ENCODE measurements at places on chromosomes 1 and 21.
A peak's percentile ranks its signal among the peaks of the same experiment; 100 is the strongest.

DNA sequence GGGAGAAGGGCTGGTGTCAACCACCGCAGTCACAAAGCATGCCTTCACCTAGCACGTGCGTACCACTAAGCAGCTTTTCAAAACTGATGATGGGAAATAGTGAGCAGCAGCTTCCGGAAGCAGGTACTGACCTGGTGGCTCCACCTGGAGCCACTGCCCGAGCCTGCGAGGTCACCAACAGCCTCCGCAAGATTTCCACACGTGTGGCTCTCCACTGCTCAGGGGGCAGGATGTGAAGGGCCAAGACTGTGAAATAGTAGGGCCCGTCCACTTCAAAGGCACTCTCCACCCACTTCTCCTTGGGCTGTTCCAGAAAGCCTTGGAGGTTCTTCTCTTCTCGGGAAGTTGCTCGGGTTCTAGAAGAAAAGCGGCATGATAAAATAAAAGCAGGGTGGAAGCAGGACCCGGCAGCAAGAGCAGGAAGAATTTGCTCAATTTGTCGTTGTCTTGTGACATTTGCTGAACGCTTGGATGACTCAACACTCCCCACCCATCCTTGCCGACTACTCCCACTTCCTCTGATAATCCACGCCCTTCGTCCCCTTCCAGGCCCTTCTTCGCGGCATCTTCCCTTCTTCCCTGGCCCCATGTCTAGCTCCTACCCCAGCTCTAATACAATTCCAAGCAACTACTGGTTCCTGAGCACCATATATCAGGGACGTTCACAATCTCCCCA lies 124.9 kb upstream of the IFFO2 start:
- no peak for DNase-seq

DNA sequence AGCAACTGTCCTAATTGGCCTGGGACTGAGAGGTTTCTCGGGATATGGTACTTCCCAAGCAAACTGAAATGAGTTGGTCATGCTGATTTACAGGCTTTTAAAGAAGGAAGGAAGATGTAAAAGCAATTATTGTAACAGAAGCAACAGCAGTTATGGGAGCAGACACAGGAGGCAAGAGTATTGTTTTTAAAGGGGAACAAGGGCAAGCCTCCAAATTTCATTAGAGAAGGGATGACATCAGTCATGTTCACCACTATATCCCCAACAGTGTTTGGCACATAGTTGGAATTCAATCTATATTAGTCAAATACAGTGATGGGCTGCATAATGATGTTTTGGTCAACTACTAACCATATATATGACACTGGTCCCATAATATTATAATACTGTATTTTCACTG lies 46.0 kb upstream of the JUN start:
- DNase-seq = no peak

- DNase-seq = no peak
Measured at GRCh38 chr1:36511804-36512798, 29.4 kb upstream of the CSF3R start.

DNA sequence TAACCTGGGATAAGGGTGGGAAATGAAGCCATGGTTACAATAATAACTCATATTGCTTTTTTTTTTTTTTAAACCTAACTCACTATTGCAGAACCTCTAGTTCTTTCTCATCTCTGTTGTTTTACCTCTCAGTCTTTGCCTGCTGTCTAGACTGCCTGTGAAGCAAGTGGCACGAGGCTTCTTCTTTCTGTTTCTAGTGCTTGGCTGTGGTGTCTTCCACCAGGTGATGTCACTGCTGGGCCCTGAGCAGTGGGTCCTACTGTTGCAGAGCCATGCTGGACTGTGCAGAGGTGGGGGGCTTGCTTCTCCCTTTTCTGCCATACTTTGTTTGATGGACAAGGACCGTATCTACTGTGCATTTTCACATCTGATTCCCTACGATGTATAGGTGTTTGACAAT lies 51.7 kb downstream of the ZNF326 start:
- no peak for DNase-seq

- no peak for DNase-seq
Measured at GRCh38 chr1:227726924-227727599, 8.0 kb downstream of the JMJD4 start.

DNA sequence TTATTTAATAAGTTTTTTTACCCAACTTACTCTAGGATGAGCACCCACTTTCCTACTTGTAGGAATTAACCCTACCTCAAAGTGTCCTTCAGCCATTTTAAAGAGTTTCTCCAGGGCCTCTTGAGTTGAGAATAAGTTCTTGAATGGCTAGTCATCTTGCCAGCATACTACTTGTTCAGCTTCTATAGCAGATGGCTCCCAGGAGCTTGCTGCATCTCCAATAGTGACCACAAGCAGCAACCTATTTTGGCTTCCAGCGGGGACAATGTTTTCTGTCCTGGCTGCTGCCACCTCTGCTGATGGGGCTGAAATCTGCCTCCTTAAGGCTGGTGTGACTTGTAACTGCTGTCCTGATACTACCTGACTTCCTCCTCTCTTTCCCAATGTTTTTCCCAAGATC lies 20.8 kb upstream of the PIK3R3 start:
- no peak for DNase-seq

DNA sequence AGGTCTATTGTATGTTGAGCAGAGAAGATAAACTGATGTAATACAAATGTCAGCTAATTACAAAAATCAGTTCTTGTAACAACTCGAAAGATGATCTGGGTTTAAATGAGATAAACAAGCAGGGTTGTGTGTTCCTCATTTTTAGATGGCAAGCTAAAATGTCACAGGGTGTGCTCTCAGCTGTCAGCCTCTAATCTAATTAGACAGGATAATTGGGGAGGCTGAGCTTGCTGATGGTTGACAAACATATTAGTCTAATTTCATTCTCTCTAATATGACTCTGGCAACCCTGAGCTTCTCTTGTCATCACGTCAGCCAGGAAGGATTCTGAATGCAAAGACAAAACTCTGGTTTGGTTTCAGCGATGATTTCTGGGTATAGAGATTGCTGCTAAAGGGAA lies 335.3 kb upstream of the KAZN start:
- DNase-seq = no peak

DNA sequence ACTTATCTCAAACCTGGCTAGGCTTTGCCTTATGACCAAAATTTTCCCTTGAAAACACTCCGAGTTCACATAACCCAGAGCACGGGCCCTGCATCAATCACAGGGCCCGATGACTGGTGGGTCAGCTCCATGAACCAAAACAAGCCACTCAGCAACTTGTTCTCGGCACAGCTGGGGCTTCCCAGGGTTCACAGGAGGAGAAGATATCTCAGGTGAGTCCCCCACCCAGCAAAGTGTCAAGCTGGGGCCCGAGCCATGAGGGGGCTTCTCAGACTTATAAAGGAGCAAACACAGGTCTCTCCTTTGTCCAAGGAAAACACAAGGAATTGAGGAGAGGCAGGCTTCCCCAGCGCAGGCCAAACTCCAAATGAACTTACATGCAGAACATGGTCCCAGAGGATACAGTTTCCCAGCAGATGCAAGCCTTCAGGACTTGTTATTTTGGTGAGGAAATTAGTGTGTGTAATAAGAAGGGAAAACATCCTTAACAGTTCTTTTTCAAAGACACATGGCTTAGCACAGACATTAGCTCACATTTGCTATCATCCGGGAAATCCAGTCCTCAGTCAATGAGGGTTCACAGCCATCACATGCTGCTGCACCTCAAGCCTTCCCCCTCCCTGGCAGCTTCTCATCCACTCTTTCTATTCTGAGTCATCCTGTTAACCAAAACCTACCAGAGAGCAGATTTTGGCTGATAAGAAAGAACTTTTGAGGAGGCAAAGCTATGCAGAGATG lies 98.1 kb upstream of the NFIA start:
- DNase-seq = no peak

DNA sequence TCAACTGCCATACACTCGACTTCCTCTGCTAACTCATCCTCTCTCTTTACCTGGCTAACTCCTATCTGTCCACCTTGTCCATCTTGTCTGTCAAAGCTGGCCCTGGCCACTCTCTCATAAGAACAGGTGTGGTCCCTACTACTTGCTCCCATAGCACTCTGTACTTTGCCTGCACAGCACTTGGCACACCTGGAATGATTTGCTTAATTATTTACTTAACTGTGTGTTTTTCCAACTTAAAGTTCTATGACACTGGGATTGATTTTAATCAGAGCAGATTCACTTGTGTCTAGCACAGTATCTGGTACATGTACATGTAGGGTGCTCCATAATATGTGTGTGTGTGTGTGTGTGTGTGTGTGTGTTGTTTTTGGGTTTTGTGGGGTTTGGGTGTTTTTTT lies 111.6 kb downstream of the ZNF281 start:
- DNase-seq = no peak

DNA sequence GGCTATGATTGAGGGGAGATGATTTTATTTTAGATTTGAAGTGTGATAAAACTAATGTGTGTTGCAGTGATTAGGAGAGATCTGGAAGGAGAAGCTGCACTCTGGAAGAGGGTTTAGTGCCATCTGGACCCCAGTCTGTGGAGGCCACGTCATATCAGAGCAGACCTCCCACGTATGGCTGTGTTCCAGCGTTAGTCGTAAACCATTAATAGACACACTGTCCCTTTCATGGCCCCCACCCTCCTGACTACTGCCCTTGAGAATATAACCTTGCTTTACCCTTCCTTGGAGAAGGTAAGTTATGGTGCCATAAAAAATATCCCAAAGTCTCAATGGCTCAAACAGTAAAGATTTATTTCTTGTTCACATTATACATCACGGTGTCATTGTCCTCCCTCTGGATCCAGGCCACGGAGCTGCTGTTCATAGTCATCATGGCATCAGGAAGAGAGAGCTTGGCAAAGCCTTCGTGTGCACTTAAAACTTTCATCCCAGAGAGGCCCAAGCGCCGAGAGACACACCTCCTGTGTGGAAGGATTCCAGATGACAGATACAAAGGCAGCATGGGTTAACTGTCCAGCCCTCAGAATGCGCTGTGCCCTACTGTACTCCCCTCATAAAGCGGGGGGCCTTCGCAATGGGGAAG lies 33.2 kb downstream of the RHOU start:
- no peak for DNase-seq

DNA sequence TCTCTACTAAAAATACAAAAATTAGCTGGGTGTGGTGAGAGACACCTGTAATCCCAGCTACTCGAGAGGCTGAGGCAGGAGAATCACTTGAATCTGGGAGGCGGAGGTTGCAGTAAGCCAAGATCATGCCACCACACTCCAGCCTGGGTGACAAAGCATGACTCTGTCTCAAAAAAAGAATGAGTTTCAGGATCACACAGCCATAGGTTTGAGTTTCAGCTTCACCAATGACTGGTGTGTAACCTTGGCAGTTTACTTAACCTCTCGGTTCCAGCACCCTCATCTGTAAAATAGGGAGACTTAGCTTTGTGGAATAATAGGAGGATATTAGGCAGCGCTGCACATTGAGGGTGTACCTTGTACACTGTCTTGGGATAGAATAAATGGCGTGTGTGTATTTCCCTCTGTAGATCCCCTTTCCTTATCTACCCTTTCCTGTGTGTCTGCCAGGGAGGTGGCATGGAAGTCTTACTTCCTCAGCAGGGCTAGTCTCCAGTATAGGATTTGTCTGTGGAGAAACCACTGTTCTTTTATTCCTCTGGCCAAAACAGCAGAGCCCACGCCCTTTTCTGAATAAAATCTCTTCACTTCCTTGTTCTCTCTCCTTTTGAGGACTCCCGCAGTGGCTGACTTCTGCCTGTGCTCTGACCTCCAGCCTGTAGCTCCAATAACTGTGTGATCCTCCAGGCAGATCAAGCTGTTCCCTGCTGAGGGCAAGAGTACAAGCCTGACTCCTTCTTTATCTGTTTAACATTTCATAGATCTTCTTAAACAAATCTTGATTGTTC lies 90.4 kb downstream of the HHAT start:
- no peak for DNase-seq

DNA sequence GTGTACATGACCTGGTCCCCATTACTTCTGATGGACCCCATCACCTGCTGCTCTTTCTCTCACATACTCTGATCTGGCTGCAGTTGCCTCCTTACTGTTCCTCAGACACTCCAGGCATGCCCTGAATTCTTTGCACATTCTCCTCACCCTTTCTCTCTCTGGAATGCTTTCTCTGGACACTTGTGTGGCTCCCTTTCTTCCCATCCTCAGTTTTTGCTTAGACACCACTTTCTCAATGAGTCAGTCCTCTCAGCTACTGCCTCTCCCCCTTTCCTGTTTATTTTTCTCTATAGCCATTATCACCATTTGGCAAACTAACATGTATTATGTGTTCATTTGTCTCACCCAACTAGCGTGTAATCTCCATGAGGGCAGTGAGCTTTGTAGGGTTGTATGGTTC lies 28.1 kb downstream of the PLXNA2 start:
- DNase-seq = no peak

- peak; percentile 50 for DNase-seq
Measured at GRCh38 chr1:223748773-223749733, 36.7 kb downstream of the CAPN2 start.

Measured in C1 segment of cervical spinal cord (tissue), 14 donors.